ENCODE measurements at places on chromosomes 12 and 14.

DNA sequence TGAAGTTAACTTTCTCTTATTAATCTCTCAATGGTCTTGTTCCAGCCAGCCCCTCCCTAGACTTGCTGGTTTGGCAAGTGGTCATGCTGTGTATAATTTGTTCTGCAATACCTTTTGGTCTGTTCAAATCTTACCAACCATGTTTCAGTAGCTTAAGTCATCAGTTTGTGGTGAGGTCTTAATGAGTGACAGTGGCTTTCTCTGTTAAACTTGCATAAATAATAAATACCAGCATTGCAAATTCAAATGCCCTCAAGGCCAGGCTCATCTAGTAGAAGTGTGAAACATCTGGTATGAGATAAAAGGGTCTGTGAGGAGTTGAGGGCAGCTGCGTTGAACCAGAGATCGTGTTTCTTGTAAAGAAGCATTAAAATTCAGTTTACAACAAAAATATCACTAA, 319.5 kb downstream of the TMEM117 start:
- DNase-seq: no peak

DNA sequence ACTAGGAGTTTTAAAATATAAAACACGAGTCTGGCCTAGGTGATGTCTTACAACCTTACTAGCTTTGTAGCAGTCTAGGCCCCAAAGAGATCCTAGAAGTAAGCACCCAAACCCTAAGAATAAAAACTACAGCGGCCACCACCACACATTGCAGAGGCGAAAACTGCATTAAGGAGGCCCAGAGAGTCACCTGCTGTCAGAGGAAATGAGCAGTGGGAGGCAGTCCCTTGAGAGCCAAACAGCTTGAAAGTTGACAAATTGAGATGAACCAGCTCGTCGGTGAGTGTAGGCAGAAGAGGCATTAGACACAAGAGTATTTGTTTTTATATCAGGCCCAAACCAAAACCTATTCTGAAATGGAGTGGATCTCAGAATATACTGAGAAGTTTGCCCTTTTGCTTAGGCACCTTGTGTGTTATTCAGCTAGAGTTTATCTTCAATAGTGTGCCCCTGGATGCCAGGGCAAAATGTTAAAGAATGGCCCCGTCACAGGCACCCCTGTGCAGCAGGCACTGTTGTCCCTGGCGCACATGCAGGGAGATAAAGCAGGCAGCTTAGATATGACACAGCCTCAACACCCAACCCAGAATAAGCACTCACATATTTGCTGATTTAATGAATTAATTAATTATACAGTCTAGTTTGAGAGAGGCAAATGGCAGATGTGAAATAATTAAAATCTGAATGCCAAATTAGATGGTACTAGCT, 56.7 kb downstream of the TTC7B start:
- no peak for DNase-seq

DNA sequence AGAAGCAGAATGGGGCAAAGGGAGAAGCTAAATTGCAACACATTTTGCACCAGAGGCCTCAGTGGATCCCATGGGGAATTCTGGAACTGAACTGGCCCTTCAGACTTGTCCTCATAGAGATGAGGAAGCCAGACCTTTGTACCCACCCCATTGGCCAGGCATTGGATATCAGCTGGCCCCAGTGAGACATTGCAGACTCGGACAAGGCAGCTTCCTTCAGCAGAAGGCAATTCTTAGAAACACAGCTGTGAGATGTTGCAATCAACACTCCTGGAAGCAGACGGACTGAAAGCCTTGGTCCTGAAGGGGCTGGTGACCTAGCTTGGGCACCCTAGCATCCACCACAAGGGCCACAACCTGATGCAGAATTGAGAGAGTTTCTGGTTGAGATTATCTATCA, 218.1 kb downstream of the MSRB3 start:
- no peak for DNase-seq

GRCh38 chr12:76872415-76872814, 6.4 kb downstream of the CSRP2 start:
- no peak for DNase-seq

GRCh38 chr14:59204305-59204704, 15.8 kb downstream of the DAAM1 start:
- DNase-seq: no peak

- DNase-seq: no peak
These were observed 85.9 kb downstream of the KIF21A start for GRCh38 chr12:39357041-39357440.

DNA sequence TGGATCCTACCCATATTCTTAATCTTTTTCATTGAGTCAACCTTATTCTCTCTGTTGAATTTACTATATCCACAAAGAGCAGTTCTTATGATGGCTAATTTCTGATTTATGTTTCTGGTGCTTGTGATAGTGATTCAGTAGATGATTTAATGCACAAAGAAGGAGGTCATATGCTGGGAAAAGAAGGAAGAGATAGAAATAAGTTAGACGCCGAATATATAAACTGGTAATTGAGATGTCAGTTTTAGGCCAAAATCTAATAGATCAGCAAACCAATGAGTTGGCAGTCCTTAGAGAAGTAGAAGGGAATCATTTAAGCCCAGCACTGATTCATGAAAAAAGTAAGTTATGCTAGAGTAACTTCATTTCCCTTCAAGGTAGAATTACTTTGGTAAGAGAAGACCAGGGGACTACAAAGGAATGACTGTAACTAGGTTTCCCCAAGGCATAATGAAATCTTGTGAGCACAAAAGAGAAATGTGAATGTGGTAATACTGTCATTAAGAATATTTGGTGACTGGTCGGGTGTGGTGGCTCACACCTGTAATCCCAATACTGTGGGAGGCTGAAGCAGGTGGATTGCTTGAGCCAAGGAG, 132.4 kb downstream of the TGFB3 start:
- no peak for DNase-seq

DNA sequence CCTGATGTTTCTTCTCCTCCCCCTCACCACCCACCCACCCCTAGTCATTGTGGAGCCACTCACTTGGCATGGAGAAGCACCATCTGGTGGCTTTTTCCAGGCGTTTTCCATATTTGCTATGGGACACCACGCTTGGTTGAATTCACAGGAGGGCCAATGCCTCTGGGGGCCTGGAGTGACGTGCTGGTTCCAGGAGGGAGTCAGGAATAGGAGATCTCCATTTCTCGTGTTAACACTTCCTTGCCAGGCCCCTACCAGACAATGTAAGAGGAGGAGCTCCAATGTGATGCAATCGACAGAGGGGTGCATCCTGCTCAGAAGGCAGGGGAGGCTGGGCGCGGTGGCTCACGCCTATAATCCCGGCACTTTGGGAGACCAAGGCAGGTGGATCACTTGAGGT, 21.6 kb upstream of the TESC start:
- DNase-seq: no peak

DNA sequence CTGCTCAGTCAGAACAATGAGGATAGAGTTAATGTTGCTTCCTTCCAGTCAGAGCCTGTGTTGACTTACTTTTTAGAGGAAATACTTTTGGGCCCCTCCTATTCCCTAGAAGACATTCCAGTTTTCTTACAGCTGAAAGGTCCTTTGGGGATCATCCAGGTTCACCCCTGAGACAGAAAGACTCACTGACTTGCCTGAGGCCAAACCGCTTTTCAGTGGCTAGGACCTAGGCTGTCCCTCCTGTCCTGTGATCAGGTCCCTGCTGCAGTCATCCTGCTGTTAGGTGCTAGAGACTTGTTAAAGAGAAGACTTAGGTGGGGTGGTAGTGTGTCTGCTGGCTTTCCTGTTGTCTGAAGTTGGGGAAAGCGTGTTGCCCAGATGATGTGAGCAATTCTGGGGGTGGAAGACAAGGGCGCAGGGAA, 39.6 kb downstream of the SUSD6 start:
- no peak for DNase-seq

- DNase-seq: no peak
These were observed 127.6 kb downstream of the SLC38A6 start for GRCh38 chr14:61108496-61109141.

DNA sequence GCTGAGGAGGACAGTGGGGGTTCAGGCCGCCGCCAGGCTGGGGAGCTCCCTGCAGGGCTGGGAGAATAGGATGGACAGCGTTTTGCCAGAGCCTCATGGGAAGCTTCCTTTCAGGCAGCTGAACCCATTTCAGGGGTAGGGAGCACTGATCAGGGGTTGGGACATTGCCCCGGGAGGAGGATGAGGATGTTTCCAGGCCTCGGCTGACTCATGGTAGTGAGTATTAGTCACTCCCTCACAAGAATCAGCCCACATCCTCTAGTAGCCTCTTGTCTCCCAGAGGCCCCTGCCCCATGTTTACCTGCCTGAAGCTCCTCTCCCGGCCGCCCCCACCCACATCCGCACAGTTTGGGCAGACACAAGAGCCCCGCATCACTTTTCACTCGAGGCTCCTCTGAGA, 89.8 kb downstream of the ZFP36L1 start:
- DNase-seq: peak; percentile 89

- no peak for DNase-seq
These were observed 166.1 kb upstream of the E2F7 start for GRCh38 chr12:77231501-77231918.

DNA sequence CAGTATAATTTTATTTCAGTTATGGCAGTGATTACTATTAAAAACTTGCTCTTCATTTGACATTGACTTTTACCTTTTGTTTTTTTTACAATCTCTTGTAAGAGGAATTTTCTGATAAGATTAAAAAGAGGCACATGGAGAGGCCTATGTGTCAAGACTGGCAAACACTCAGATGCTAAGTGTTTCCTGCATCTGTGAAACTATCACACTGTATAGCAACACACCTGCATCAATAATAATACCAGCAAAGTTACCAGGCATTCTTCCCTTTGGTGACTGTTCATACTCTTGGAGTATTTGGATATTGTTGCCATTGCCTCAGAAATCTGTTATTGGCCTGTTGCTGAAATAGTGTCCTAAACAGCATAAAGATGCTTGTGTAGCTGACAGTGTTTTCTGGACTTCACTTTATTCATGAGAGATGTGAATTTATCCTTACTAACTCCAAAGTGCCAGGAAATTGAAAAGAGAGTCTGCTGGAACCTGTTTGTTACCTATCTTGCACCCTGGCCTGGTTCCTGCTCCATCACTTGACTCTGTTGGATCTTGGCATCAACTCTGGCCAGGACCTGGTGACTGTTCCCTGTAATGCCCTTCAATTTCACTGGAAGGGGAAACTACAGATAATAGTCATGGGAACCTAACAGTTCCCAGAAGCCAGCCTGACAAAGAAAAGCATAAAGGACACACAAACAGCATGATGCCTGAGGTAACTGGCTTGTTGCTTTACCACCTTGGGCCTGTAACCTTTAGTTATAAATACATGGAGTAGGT, 19.8 kb downstream of the SLC16A7 start:
- DNase-seq: no peak

DNA sequence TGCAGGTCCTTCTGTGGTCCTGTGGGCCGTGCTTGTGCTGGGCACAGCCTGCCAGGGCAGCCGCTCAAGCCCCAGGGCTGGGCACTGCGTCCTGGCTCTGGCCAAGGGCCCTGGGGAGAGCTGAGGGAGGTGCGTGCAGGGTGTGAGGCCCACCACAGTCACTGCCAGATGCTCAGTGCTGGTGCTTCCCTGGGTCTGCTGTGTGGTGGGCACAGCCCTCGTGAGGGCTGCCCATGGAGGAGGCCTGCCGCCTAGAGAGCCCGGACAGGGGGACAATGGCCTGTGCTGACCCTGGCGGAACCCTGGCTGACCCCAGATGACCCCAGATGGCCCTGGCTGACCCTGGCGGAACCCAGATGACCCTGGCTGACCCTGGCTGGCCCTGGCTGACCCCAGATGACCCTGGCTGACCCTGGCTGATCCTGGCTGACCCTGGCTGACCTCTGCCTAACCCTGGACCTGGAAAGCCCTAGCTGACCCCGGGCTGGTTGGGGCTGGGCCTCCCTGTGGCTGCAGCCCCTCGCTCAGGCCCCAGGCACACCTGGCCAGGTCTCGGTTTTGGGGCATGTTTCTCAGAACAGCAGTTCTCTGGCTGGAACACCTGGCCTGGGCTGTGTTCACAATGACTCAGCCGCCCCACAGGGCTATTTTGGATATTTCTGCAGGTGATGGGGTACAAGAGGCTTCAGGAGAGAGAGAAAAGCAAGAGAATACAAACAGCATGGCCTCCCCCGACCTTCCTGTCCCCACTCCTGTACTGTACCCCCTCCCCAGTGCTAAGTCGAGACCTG, 55.4 kb downstream of the TMEM121 start:
- DNase-seq: no peak

GRCh38 chr14:51424041-51424440, 184.0 kb downstream of the TMX1 start:
- no peak for DNase-seq

- DNase-seq: no peak
These were observed 406.3 kb upstream of the DCN start for GRCh38 chr12:91588874-91589454.

DNA sequence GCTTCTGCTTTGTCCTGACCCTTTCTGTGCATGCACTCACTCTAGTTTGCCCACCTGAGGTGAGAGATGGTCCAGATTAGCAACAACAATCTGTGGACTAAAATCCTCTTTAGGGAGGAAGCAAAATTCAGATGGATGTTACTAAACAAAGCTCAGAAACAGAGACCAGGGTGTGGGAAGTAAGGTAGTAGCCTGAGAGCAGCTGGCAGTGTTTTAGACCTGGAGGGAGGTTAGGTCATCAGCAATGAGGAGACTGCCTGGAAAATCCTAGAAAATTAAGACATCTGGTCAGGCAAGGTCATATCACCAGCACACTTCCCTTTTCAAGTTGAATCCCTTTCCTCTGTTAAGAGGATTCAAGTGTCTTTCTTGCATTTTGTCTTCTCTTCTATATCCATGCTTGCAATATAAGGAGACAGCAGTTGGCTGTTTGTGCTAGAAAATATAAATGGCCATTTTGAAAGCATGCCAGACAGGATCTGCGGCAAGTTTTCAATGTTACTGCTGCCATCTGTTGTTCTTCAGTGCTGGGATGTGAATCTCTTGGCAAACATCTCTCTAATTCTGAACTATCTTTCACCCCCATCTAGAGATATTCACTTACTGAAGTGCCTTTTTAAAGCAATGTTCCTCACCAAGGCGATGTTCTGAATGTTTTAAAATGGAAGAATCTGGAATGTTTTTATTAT, 266.4 kb downstream of the NAV3 start:
- DNase-seq: no peak

DNA sequence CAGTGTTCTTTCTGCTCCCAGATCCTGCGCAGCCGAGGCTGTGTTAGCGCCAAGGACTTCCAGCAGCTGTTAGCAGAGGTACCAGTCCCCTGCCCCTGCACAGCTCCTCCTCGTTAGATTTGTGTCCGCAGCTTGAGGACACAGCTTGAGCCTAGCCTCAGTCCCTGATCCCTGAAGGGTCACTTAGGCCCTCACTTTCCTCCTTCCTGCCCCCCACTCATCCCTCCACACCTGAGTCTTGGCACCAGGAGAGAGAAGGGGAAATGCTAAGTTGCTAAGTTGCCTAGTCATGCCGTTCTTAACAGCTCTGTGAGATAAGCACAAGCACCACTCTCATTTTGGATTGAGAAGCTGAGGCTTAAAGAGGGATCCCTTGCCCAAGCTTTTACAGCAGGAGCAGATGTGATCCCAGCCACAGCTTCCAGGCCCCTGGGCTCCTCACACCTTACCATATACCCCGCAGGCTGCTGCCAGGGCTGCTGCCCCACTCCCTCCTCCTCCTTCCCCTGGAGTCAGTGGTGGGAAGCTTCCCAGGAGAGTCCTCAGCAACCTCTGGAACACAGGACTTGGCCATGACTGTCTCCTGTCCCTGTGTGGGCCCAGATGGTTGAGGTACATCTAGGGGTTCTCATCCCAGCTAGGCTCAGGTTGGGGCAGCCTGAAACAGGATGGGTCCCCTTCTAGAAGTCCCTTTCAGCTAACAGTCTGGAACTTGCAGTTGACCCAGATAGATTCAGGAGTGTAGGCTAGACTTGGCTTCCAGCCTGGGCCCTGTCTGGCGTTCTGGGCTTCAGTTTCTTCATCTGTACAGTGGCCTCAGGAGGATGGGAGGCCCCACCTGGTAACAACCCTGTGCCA, 975 bp downstream of the OGFOD2 start:
- DNase-seq: no peak

GRCh38 chr14:61385002-61385685, 63.8 kb downstream of the PRKCH start:
- peak; percentile 47 for DNase-seq

All from HTR-8/SVneo (cell line).